ENCODE measurements at places on chromosomes 7 and 10. TPM values are rescaled to one million over a fixed set of nuclear protein-coding genes. Genes with fewer than 3 reads are reported as not detected.

GPER1 gene
- 0.79 TPM for total RNA-seq

GRID2IP gene
- total RNA-seq: not detected

TUBB8 gene
- total RNA-seq: 0.11 TPM

COL13A1 gene
- 0.27 TPM for total RNA-seq

KCNH2 gene
- total RNA-seq: 0.51 TPM

RAPGEF5 gene
- total RNA-seq: 0.18 TPM

AKR1C4 gene
- 0.18 TPM for total RNA-seq

SMKR1 gene
- 13.3 TPM for total RNA-seq

TMEM213 gene
- total RNA-seq: not detected

ZPBP gene
- total RNA-seq: not detected

OR9A2 gene
- total RNA-seq: not detected

PDZD7 gene
- total RNA-seq: 0.71 TPM

ARHGAP22 gene
- 4.1 TPM for total RNA-seq

PIK3AP1 gene
- total RNA-seq: 0.92 TPM

BRI3 gene
- total RNA-seq: 143 TPM

TAC1 gene
- not detected for total RNA-seq

LRRD1 gene
- total RNA-seq: not detected

CCNJ gene
- total RNA-seq: 7.2 TPM

Measured in A549 treated with DMSO at 1 μM for 4 hours (cell line).